ENCODE measurements at places on chromosomes 5 and 9.

GRCh38 chr9:16221822-16222547, 648.5 kb downstream of the BNC2 start:
- DNase-seq = no peak

DNA sequence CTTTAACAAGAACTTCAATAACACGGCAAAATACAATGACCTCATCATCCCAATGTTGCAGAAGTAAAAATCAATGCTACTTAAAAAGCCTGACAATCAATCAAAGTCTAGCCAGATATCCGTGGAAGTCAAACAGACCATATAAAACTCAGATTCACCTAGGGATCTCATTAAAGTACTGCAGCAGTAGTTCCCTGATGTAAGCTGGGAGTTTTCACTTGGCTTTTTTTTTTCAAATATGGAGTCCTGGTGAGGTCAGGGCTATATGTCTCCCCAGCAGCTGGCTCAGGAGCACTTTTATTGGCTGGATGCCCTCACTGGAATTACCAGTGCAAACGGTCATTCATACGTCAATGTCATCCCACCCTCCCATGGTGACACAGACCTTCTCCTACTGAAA, 220.6 kb upstream of the SLC30A5 start:
- DNase-seq = no peak

- DNase-seq = no peak
These were observed 15.9 kb upstream of the FGF1 start for GRCh38 chr5:142701673-142702311.

GRCh38 chr5:33758737-33759136, 133.1 kb downstream of the ADAMTS12 start:
- DNase-seq = no peak

DNA sequence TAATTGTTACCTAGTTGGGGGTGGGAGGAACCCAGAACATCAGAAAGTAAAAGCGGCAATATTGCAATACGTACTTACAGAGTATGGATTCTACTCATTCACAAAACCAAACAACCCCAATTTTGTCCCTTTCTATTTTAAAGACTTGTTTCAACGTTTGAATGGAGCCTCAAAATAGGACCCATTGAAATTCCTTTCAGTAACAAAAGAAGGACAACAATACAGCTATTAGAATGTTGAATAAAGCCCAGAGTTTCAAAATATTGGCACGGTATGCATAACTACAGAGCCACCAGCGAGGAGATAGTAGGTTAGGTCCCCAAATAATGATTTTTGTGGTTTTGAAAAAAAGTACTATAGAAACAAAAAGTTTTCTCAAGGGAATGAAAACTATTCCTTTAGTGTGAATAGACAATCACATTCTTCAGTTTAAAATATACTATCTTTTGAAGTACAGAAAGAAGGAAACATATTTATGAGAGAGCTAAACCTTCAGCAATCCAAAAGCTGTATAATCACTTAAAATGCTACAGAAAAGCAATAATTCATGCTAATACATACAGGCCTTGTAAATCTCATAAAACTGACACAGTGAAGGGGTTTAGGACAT, 235.5 kb downstream of the RFX3 start:
- DNase-seq = no peak

Data from activated naive CD4-positive, alpha-beta T cell (primary cell).